ENCODE measurements at places on chromosomes 2 and 18.

- DNase-seq, result no peak
Observed at GRCh38 chr2:210189452-210190138, 18.4 kb upstream of the KANSL1L start.

GRCh38 chr2:159557437-159558034 is 58.8 kb downstream of the BAZ2B start:
- DNase-seq, result no peak

GRCh38 chr18:51153659-51154371 is 43.7 kb downstream of the MEX3C start:
- DNase-seq, result peak; percentile 42

- no peak for DNase-seq
Observed at GRCh38 chr2:102142829-102143449, 393 bp downstream of the IL1R1 start.

- no peak for DNase-seq
Observed at GRCh38 chr2:137156221-137156844, 391.0 kb downstream of the THSD7B start.

- no peak for DNase-seq
Observed at GRCh38 chr2:119333360-119333759, 33.3 kb downstream of the C2orf76 start.

DNA sequence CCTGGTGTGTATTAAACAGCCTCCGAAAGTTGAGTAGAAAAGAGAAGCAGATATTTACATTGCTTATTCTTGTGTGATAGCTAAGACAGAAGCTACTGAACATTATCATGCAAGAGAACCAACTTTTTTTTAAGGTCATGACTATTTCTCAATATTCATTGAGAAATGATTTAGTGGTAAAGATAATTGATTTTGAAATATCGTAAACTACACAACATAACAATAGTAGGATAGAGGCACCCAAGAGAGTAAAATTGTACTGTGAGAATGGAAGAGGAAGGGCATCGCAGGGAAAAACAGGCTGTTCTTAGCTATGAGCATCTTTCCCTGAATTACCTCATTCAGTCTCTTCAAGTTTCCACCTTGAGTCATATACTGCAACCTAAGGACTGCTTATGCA is 25.2 kb downstream of the HRH4 start:
- DNase-seq, result no peak

- no peak for DNase-seq
Observed at GRCh38 chr2:45070113-45070652, 60.9 kb upstream of the SIX2 start.

- DNase-seq, result no peak
Observed at GRCh38 chr2:173766537-173767289, 198.5 kb downstream of the SP3 start.

GRCh38 chr2:229126066-229126465 is 145.0 kb downstream of the PID1 start:
- DNase-seq, result no peak

DNA sequence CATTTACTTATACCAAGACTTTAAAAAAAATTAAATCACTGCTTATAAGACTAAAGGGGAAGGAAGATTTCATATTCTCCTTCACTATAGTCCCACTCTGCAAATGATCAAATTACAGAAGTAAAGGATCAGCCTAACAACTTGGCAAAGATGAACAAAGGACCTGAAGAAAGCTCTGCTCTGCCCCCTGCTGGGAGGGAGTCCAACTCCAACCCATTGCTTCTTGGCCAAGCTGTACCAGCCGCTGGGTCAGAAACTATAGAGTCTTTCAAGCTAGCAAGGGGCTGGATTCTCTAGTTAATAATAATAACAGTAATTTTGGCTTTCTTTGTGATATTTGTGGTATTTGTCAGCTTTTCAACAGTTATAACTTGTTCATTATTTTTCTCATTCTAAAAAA is 927.0 kb upstream of the CRIM1 start:
- DNase-seq, result no peak

GRCh38 chr2:161217597-161218185 is 57.5 kb downstream of the TANK start:
- DNase-seq, result no peak

- DNase-seq, result no peak
Observed at GRCh38 chr18:55706898-55707297, 118.9 kb upstream of the TCF4 start.

DNA sequence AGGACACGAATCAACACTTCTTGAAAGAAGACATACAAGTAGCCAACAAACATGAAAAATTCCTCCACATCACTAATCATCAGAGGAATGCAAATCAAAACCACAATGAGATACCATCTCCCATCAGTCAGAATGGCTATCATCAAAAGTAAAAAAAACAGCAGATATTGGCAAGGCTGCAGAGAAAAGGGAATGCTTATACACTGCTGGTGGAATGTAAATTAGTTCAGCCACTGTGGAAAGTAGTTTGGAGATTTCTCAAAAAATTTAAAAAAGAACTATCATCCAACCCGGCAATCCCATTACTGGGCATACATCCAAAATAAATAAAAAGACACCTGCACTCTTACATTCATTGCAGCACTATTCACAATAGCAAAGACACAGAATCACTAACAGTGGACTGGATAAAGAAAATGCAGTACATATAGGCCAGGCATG is 78.7 kb downstream of the GRB14 start:
- no peak for DNase-seq

DNA sequence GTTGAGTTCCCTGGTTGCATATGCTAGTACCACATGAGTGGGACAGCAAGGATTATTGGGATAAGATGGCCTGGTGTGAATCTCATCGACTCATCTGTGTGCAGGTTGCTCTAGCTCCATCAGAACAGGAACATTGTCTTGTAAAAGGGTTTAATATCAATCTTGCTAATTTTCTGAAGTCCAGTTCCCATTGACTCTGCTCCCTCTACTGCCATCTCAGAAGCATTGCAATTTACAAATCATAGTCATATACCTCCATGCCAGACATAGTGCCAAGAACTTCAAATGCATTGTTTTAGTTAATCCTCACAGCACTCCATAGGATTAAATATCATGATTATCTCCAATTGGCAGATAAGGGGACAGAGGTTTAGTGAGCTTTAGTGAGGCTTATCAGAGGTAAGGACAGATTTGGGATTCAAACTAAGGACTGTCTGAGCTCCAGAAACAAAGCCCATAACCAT is 4.8 kb upstream of the STAT4 start:
- DNase-seq, result no peak

- DNase-seq, result no peak
Observed at GRCh38 chr2:189526241-189526640, 54.3 kb downstream of the SLC40A1 start.

DNA sequence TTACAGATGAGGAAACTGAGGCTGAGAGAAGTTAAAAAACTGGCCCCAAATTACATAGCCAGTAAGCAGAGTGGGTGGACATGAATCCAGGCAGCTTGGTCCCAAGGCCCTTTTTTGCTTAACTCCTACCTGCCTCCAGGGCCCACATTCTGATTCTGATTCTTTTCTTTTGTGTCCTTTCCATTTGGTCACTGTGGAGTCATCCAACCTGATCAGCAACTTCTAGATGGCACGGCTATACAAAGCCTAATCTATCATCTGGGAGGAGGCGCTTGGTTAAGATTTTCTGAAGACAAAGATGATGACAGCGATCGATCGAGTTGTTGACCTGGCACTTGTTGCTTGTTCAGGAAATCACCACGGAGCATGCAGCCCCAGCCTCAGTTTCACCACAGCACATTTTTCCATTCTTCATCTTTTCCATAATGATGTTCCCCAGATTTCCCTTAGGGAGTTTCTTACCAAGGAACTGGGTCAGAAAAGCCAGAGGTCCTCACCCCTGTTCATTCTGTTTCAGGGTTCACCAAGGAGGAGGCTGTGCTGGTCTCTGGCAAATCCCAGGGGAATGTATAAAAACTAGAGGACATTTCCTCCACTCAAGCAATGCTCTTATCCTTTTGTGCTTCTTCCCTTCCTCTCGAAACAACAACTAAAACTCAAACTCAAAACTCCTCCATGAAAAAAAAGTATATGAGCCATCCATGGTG is 6.9 kb upstream of the IGFBP2 start:
- no peak for DNase-seq

DNA sequence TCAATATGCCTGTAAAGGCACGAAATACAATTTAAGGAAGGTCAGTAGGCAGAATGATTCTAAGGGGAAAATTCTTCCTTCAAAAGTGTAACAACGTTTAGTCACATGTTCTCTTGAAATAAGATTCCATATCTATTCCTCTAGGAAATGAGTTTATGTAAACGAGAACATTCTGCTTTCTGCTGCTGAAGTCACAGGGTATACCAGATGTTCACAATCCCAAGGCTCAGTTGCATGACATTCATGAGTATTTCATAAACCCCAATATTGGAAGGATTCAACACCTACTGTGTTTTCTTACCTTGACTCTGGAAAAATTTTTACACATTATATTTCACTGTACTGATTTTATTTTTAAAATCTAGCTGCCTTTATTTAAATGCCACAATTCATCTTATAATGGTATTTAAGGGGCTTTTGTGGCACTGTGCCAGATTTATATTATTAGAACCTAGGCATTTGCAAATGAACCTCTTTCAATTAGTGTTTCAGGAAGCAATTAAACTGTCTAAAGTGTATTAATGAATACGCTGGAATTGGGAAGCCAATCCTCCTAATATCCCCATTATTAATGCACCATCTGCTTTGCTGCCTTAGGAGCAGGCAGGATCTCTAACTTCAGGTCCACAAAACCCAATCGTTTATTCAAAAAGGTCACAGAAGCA is 542.6 kb upstream of the KLHL29 start:
- no peak for DNase-seq

DNA sequence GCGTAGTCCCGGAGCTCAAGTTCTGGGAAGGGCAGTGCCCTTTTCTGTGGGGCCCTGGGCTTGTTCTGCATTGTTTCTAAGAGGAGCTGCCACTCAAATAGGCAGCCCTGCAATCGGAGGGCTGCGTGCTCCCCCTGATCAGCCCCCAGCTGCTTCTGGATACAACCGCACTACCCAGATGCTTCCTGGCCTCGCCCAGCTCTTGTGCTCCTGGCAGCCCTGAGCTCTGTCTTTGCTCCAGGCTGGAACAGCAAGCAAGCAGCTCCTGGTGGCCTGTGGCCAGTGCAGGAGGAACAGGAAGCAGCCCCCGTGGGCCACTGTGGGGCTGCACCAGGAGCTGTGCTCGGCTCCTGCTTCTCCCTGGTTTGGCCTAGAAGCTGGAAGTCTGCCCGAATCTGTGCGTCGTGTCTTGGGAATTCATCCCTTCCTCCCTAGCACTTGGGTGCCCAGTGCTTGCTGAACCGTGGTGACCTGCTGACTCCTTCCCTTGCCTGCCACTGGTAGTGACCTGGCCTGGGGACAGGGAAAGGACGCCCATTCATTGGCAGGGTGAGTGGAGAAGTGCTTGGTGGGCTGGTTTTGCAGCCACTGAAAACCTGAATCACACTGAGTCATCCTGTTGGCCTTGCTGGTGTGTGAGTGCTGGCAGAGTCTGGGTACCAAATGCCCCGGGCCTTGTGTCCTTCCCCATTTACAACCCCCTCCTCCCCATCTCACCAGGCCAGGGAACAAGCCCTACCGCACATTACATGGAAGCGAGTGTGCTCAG is 27.3 kb upstream of the NTSR2 start:
- DNase-seq, result no peak

DNA sequence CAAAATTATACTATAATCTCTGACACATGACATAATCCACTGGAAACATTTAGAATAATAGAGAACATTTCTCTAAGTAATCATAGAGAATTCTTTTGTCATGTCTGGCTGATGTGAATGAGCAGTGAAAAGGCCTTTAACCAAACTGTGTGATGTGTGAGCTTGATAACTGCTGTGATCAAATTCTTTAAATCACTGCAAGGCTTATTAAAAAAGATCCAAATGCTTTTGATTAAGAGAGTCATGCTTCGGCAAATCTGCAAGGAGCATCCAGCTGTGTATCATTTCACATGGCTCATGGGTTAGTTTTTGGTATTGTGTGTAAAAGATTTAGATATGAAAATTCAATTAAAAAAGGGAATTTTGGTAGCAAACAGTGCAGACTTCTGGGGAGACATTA is 58.6 kb upstream of the TFPI start:
- no peak for DNase-seq

DNA sequence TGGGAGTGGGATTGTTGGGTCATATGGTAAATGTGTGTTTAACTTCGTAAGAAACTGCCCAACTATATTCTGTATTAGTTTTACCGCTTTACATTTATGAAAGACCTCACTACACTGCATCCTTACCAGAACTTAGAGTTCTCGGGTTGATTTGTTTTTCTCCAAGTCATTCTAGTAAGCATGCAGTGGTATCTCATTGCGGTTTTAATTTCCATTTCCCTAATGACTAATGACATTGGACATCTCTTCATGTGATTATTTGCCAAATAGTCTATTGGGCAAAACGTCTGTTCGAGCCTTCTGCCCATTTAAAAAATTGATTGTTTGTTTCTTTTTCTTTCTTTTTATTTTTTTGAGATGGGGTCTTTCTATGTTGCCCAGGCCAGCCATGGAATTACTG is 6.8 kb downstream of the FBLN7 start:
- no peak for DNase-seq

GRCh38 chr18:67043276-67043675 is 439.4 kb upstream of the CDH19 start:
- no peak for DNase-seq

- no peak for DNase-seq
Observed at GRCh38 chr2:67922080-67922785, 140.6 kb downstream of the C1D start.

DNA sequence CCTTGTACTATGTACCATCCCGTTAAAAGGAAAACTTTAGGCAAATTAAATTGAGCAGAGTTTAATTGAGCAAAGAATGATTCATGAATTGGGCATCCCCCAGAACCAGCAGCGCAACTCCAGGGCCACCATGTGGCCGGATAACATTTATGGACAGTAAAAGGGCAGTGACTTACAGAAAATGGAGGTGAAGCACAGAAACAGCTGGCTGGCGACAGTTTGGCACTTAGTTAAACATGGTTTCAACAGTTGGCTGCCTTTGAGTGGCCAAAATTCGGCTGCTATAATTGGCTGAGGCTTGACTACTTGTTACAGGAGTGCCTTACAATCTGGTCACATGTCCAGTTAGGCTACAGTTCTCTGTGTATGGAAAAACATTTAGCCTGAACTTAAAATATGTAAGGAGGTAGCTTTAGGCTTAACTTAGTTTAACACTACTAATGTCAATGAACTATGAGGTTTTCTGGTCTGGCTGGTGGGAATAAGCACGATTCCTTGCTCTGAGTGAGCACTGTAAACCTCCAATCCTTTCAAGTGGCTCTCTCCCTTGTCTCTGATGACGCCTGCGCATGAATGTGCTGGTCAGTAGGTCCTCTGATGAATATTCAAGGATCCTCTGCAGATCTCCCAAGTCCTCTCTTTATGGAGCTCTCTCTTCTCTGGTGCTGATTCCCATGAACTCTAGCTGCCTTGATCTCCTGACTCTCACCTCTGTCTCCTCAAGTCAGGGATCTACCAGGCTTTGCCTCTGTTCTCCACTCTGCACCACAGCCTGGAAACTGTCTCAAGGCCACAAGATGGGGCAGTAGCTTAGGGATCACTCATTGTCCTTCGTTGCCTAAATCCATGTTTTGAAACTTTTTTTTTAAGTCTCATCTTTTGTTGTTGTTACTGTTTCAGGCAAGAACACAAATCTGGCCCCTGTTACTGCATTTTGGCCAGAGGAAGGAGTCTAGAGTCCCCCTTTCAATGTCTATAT is 24.4 kb upstream of the RAB31 start:
- DNase-seq, result no peak
